ENCODE measurements at places on chromosomes 6 and 20. TPM values are rescaled to one million over a fixed set of nuclear protein-coding genes. Genes with fewer than 3 reads are reported as not detected.

The FHL5 gene
- not detected for total RNA-seq

The DEFB132 gene
- not detected for total RNA-seq

The CALHM6 gene
- total RNA-seq: 4.8 TPM

The SLC22A23 gene
- total RNA-seq: 5.1 TPM

The CRISP3 gene
- not detected for total RNA-seq

The MAS1 gene
- not detected for total RNA-seq

The IYD gene
- not detected for total RNA-seq

The PTCHD4 gene
- total RNA-seq: 3.4 TPM

The HDGFL1 gene
- total RNA-seq: not detected

The ENPP5 gene
- 6.6 TPM for total RNA-seq

- DNase-seq: no peak
Measured at GRCh38 chr6:96649926-96650325, 87.0 kb downstream of the FHL5 start.

DNA sequence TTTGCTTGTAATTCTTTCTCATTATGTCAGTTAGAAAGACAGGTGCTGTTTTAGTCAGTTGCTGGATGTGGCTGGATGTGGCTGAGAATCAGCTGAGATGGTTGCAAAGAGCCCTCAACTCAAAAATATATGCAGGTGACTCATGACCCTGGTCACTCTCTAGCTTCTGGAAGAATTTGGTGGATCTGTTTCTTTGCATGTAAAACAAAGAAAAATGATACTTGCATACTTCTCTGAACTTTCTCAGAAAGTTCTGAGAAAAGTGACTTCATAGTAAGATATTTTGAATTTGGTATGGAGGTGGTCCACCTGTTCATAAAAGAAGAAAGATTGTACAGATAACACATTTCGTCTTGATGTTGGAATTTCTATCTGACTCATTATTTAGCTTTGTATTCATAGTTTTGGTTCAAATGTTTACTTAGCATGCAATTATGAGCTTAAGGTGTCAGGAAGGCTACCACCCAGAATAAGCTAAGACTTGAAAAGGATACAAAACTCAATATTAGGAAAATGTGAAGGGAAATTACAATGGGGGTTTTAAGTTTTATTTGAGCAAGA lies 163.2 kb upstream of the OLIG3 start:
- DNase-seq: no peak

DNA sequence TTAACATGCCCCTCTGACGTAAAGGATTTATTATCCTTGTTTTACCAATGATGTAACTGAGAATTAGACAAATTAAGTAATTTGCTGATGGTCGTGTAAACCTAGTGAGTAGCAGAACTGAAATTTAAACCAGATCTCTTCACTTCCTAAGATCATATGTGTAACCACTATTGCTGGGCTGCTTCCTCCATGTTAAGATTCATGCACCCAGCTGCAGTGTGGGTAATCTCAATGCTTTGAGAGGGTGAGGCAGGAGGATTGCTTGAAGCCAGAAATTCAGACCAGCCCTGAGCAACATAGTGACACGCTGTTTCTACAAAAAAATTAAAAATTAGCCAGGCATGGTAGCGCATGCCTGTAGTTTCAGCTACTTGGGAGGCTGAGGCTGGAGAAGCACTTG lies 97.9 kb downstream of the L3MBTL3 start:
- no peak for DNase-seq

DNA sequence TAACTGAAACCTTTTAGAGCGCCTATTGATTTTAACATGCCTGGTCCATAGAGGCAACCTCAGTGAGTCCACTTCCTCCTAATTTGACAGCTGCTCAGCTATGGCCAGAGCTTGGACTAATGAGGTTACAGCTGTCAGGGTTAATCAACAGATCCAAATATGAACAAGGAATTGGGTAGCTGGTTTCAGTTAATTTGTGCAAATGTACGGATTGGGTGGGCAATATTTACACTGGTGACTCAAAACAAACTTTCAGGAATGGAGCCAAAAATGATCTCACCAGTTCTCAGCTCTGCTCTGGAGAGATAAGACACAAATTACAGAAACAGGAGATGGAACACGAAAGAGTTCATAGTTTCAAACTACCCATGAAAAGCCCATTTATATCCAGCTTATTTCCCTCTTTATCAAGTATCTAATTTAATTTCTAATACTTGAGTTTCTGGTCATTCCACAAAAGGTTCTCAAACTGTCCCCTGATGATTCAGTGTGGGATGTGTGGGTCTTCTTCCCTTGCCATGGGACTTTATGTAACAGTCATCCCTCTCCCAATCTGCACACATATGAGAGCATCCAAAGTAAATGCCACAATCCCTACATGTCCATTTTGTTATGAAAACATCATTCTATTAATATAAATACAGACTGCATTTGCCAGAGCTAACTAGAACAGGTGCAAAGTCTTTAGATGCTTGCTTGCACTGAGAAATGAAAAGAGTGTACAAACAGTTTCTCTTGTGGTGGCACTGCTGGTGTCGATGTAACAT lies 149.9 kb downstream of the RPS12 start:
- no peak for DNase-seq

DNA sequence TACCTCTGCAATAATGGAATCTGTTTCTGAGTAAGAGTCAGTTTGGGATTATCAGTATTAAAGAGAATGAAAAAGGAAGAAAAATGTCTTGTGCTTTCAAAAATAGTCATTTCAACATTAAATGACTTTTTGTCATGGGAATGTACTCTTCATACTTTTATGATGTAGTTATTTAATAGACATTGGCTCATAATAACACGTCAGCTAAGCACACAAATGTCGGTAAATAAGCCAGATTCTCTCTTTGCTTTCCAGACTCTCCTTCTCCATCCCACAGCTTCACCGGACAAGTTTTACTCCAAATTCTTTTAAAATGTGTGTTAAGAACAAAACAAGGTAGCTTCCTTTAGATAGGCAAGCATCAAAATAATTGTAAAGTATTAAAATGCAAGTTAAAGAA lies 76.0 kb downstream of the C6orf52 start:
- no peak for DNase-seq

GRCh38 chr6:116714761-116715160 lies 33.8 kb downstream of the KPNA5 start:
- no peak for DNase-seq

- DNase-seq: no peak
Measured at GRCh38 chr6:120875900-120876299, 458.4 kb downstream of the TBC1D32 start.

GRCh38 chr6:90428514-90428913 lies 131.9 kb upstream of the BACH2 start:
- DNase-seq: no peak

- no peak for DNase-seq
Measured at GRCh38 chr6:158868890-158869825, 50.0 kb upstream of the EZR start.

- no peak for DNase-seq
Measured at GRCh38 chr20:9699181-9699580, 139.7 kb downstream of the PAK5 start.

DNA sequence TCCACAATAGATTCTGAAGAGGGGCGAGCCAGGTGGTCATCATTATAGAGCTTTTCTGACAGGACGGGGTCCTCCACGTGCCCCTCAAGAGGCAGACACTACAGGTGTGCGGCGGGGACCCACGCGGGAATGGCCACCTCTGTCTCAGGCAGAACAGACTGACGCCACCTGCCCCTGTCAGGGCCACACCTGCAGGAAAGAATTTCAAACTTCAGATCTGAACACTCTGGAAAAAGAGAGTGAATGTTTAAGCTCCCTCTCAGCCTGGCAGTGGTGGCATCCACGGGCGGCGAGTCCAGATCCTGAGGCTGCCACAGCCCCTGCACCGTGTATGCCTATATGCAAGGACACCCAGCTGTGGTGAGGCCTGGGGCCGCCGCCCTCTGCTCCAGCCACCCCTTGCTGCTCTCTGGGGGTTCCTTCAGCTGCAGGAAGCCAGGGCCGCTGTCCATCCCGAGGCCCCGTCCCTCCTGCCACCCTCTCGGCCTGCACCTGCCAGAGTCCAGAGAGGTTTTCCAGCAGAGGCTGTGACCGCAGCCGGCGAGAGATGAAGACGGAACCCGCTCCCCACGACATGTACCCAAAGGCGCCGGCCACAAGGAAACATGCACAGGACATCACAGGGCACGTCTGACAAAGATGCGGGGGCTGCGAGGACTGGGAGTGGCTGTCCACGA lies 234.9 kb downstream of the ERMARD start:
- DNase-seq: no peak

- DNase-seq: no peak
Measured at GRCh38 chr20:57219071-57219677, 47.3 kb downstream of the BMP7 start.

GRCh38 chr6:37308069-37308815 lies 45.5 kb upstream of the RNF8 start:
- DNase-seq: no peak

- no peak for DNase-seq
Measured at GRCh38 chr20:57372581-57373350, 18.4 kb upstream of the RBM38 start.

DNA sequence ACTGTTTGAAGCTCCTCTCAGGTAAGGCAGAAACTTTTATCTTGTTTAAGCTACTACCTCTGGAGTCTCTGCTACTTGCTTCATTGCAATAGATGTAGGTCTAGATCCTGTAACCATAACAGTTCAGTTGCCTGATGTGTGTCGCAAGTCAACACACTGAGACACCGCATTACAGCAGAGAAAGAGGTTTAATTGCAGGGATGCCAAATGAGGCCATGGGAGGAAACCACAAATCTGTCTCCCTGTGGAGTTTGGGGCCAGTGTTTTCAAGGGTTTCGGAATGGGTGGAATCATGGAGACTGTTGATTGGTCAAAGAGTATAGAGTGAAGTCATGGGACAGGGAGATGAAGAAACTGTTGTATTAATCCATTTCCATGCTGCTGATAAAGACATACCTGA lies 57.1 kb upstream of the RBM24 start:
- no peak for DNase-seq

- no peak for DNase-seq
Measured at GRCh38 chr20:4721719-4722118, at the start of gene PRND. Gene PRND, plus strand, starts transcription at chr20:4721909. Its CDS starts 2,643 bp downstream, at chr20:4724552.

- DNase-seq: no peak
Measured at GRCh38 chr20:63525185-63525584, 4.6 kb downstream of the PPDPF start.

DNA sequence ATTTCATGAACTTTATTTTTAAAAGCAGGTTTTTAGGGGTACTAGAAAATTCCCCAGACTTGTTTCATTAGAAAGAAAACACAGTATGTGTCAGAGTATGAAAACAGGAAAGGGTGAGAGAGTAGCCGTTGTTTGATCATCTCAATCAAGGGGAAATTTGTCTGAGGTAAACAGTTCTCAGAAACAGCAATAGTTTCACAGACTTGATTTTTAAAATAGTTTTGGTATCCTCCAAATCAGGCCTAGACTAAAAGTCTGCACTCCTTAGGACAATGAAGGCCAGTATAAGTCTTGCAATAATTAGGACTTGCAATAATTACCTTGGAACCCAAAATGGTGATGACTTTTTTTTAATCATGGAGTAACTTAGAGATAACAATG lies 176.6 kb upstream of the TAB2 start:
- no peak for DNase-seq

DNA sequence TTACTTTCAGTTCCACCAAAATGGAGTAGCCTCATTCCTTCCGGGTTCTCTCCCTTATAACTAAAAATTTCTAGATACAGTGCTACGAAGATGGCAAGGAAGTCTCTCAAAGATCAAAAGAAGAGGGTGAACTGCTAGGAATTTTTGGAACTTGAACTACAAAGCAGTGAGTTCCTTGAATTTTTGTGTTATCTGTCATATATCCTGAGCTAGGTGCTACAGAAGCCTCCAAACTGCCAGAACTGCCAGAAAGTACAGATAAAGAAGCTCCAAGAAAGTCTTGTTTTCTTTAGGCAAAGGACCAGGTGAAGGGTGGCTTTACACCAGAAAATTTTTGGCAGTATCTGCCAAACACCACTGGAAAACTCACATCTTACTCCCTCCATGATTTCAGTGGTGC lies 218.8 kb upstream of the FLRT3 start:
- DNase-seq: no peak

DNA sequence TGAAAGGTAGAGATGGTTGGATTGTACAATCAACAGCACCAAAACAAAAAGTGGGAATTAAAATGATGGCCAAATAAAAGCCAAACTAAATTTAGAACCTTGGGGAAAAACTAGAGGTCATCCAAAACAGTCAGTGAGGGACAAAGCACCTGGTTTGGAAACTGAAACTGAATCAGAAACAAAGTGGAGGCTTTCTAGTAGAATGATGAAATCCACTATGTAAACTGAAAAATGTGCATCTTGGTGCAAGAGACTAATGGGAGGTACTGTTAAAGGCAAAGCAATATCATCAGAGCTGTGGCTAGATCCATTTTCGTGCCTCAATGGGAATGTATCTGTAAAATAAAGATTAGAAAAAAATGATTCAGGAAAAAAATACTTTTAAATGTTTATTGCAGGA lies 380.0 kb upstream of the GJE1 start:
- DNase-seq: no peak

GRCh38 chr6:79170431-79170830 lies 64.1 kb downstream of the HMGN3 start:
- DNase-seq: no peak

DNA sequence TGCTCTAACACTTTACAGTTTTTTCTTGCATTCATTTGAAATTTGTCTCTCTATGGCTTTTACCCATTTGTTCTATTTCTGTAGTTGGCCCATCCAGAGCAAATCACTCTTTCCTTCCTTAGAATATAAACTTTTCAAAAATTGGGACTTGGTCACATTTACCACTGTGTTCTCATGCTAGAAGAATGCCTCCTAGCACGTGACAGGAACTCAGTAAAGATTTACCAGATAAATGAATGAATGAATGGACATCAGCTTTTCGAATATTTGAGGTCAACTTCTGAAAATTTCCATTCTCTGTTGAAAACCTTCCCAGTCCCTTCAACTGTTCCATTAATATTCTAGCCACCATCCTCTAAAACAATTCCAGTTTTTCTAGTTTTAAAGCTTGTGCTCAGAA lies 294.5 kb downstream of the CD83 start:
- no peak for DNase-seq

- no peak for DNase-seq
Measured at GRCh38 chr20:62818592-62819493, 2.0 kb downstream of the COL9A3 start.

DNA sequence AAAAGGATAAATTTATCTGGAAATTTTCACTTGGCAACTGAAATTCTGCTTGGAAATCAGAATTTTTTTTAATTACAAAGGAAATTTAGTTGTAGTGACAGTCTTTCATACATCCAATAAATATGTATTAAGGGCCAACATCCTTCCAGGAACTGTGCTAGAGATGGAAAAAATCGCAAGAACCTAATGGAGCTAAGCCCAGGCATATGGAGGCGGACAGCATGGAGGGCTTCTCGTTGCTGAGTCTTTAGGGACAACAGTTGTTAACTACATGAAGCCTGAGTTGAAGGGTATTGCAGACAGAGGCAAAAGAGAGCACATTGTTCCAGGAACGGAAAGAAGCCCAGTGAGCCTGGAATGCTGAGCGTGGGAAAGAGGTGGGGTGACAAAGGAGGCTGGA lies 208.9 kb downstream of the IBTK start:
- no peak for DNase-seq

DNA sequence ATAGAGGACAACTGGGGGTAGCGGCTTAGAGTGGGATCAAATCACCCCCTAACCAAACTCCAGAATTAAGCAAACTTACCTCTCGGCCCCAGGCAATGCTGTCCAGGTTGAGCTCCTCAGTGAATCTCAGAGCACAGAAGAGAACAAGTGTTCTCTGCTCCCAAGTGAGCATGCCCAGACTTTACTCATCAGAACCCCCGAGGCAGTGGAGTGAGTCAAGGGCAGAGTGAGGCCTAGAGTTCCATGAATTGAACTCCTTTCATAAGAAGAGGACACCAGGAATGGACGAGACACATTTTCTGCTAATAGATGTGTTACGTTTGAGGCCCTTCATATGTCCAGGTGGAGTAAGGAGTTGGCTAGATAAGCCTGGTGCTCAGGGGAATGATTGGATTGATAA lies 134.0 kb upstream of the DTNBP1 start:
- DNase-seq: no peak

Measured in kidney epithelial cell (primary cell).